ENCODE measurements at places on chromosomes 7 and 10. TPM values are rescaled to one million over a fixed set of nuclear protein-coding genes. Genes with fewer than 3 reads are reported as not detected.

DNA sequence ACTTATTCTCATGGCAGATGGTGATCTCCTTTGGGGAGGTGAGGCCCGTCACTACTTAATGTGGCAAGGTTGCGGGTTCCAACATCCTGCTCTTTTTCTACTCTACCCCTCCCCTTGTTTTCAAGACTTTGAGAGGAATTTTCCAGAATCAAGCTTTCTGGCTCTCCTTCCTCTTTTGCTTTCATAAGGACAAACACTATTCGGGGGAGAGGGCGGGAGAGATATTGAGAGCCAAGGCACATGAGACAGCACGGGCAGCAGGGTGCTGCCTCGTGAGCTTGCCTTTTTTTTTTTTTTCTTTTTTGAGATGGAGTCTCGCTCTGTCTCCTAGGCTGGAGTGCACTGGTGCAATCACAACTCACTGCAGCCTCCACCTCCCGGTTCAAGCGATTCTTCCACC lies 6.9 kb upstream of the PFKFB3 start:
- peaks cover 10% of the 10 kb centered on the region for H3K27me3 ChIP-seq
- DNase-seq: no peak
- H3K4me1 ChIP-seq: peaks cover 21% of the 10 kb centered on the region
- H3K27ac ChIP-seq: no peak overlapping the region
- no peak overlapping the region for H3K4me3 ChIP-seq
- H3K36me3 ChIP-seq: no peaks in the 10 kb centered on the region

- DNase-seq: peak; percentile 58
- H3K27ac ChIP-seq: no peak overlapping the region
- peaks cover 71% of the 10 kb centered on the region for H3K27me3 ChIP-seq
- no peaks in the 10 kb centered on the region for H3K4me1 ChIP-seq
- no peaks in the 10 kb centered on the region for H3K36me3 ChIP-seq
- no peak overlapping the region for H3K4me3 ChIP-seq
These were observed 2.7 kb downstream of the NKX1-2 start for GRCh38 chr10:124446830-124447750.

DNA sequence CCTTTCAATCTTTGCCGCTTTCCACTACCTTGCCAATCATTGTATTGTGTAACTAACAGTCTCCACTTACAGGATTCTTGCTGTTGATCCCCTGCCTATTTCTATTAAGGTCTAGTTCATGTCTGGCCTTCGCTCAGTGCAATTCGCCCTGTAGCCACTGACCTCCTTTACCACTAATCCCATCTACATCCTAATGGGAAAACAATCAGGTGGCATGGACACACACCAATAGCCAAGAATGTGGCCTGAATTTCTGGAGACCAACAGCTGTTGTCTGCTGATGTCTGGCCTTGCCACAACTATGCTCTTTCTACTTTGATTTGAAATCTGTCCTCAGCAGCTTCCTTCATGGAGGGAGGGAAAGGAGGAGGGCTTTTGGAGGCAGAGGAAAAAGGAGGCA lies 546.2 kb downstream of the SORCS3 start:
- no peaks in the 10 kb centered on the region for H3K36me3 ChIP-seq
- H3K27ac ChIP-seq: no peak overlapping the region
- H3K4me1 ChIP-seq: no peaks in the 10 kb centered on the region
- H3K4me3 ChIP-seq: no peak overlapping the region

- no peaks in the 10 kb centered on the region for H3K36me3 ChIP-seq
- DNase-seq: peak; percentile 2
- no peak overlapping the region for H3K4me3 ChIP-seq
These were observed 72.2 kb downstream of the MCU start for GRCh38 chr10:72764151-72764550.

- H3K36me3 ChIP-seq: no peaks in the 10 kb centered on the region
- H3K27ac ChIP-seq: no peak overlapping the region
- DNase-seq: no peak
- peaks cover 17% of the 10 kb centered on the region for H3K27me3 ChIP-seq
- H3K4me1 ChIP-seq: no peaks in the 10 kb centered on the region
These were observed 31.1 kb downstream of the ANTXRL start for GRCh38 chr10:46317889-46318288.

DNA sequence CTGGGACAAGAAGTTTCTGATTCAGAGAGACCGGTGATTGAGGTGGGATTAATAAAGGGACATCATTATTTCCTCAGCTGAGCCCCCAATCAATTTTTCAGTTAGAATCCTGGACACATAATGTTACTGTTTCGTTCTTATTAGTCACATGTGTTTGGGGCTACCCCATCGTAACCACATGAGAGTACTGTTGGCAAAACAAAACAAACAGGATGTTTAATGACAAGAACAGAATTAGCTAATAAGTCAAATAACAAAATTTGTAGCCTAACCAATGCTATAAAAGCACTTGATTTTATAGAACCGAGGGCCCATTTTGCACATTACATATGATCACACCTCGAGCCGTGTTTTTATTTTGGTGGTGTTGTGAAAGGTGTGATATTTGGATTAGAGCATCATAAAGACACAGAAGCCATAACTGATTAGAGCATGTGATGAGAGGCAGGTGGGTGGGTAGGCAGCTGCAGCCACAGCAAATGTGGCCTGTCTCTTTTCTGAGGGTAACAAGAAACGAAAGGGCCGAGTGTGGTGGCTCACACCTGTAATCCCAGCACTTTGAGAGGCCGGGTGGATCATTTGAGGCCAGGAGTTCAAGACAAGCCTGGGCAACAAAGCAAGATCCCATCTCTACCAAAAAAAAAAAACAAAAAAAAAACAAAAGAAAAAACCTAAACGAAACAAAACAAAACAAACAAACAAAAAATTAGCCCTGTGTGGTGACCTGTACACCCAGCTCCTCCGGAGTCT lies 1.8 kb upstream of the VWC2 start:
- H3K27me3 ChIP-seq: peaks cover 15% of the 10 kb centered on the region
- peak; percentile 51 for DNase-seq
- no peak overlapping the region for H3K4me3 ChIP-seq
- H3K4me1 ChIP-seq: no peaks in the 10 kb centered on the region

- H3K4me3 ChIP-seq: no peak overlapping the region
- H3K36me3 ChIP-seq: no peaks in the 10 kb centered on the region
- no peak overlapping the region for H3K27ac ChIP-seq
- H3K4me1 ChIP-seq: peaks cover 7% of the 10 kb centered on the region
- no peak for DNase-seq
These were observed 78.7 kb upstream of the ARID5B start for GRCh38 chr10:61822781-61823230.

DNA sequence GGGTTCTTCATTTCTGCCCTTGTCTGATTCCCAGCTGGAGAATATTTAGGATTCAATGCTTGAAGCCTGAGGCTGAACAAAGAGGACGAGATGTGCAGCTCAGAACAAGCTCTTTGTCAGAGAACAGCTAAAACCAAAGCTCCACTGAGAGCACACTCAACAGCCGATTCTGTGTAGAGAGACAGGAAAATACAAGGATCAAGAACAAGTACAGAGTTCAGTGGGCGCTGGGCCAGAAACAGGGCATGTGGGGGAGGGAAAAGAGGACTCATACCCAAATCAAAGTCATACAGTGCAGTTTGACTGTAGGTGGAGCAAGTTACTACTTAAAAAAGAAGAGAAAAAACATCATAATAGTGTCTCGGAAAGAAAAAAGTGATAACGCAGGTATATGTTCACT lies at the start of gene AGMO:
Gene AGMO (minus strand): TSS at position 181 of the 400 bp plus-strand sequence.
- peak within 1 kb of the TSS; percentile 42 for H3K4me3 ChIP-seq
- no peak for DNase-seq
- peaks cover 26% of the 10 kb centered on the region for H3K4me1 ChIP-seq
- no peaks in the 10 kb centered on the region for H3K36me3 ChIP-seq
- no peak within 1 kb of the TSS for H3K27ac ChIP-seq
- H3K27me3 ChIP-seq: no peaks in the 10 kb centered on the region

DNA sequence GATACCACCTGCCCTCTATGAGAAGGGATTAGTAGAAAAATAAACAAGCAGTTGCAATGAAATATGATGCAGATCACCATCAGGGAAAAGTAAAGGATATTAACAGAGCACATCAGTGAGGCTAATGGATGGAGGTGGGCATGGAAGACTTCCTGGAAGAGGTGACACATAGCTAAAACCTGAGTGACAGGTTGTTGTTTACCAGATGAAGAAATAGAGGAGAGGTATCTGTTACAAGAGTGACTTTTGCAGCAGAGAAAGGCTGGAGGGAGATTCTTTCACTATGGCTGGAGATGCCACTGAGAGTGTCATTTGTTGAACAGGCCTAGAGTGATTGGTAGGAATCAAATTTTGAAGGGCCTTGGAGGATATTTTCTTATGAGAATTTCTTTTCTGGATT lies 646.2 kb downstream of the GATA3 start:
- H3K27ac ChIP-seq: no peak overlapping the region
- H3K4me3 ChIP-seq: no peak overlapping the region
- no peaks in the 10 kb centered on the region for H3K27me3 ChIP-seq
- DNase-seq: no peak
- H3K4me1 ChIP-seq: no peaks in the 10 kb centered on the region

GRCh38 chr10:103868200-103868599 lies 12.8 kb upstream of the SH3PXD2A start:
- DNase-seq: no peak
- H3K27me3 ChIP-seq: no peaks in the 10 kb centered on the region
- H3K4me3 ChIP-seq: no peak overlapping the region
- H3K27ac ChIP-seq: no peak overlapping the region

DNA sequence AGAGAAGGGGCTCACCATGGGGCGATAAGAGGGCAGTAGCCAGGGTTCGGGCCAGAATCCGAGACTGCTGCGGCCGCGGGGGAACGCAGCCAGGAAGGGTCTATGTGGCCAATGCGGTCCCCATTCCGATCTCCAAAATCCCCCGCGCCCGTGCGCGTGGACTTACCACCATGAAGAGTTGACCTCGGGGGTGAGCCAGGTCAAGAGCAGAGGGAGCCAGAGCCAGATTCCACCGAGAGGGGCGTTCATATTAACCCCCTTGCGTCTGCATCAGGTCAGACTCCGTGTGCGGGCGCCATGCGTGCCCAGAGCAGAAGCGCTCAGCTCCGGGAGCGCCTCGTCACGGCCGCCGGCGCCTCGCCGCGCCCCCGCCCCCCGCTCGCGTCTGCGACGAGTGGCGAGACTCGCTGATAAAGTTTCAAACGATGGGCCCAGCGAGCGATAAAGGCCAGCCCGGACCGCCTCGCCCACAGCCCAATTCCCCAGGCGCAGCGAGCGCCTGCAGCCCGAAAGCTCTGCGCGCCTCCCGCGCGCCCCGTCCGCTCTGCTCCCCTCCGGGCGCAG lies at the start of gene WNT2:
Gene WNT2 (minus strand): TSS at position 318 of the 564 bp plus-strand sequence. CDS start 69 bp downstream, at position 249.
- no peak for DNase-seq
- H3K36me3 ChIP-seq: no peaks in the 10 kb centered on the region
- H3K4me1 ChIP-seq: peaks cover 16% of the 10 kb centered on the region

DNA sequence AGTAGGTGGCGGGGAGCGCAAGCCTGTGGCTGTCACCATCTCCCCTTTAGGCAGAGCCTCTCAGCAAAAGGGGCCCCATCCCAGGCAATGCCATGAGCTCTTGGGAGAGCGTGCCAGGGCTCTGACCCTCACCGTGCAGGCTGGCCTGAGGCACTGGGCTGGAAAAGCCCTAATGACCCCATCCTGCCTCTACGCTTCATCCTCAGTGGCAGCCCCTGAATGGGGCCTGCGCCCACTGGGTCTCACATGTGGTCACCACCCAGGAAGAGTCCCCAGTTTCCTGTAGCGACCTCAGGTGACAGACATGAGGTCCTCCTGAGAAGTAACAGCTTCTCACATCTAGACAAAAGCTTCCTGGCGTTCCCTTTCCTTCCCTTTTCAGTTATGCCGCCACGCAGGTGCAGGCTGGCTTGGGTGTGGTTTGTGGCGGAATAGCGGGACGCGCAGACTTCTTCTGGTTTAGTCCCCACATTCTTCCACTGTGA lies 59.2 kb downstream of the CLEC2L start:
- no peak overlapping the region for H3K4me3 ChIP-seq
- peaks cover 67% of the 10 kb centered on the region for H3K36me3 ChIP-seq
- H3K27me3 ChIP-seq: no peaks in the 10 kb centered on the region
- no peak for DNase-seq
- no peaks in the 10 kb centered on the region for H3K4me1 ChIP-seq
- no peak overlapping the region for H3K27ac ChIP-seq

GRCh38 chr10:23718946-23719345 lies 280.1 kb downstream of the OTUD1 start:
- no peak overlapping the region for H3K4me3 ChIP-seq
- no peaks in the 10 kb centered on the region for H3K27me3 ChIP-seq
- no peak for DNase-seq

- no peak overlapping the region for H3K4me3 ChIP-seq
- H3K4me1 ChIP-seq: no peaks in the 10 kb centered on the region
- H3K27me3 ChIP-seq: no peaks in the 10 kb centered on the region
- no peaks in the 10 kb centered on the region for H3K36me3 ChIP-seq
- H3K27ac ChIP-seq: no peak overlapping the region
- no peak for DNase-seq
These were observed 58.1 kb downstream of the TET1 start for GRCh38 chr10:68618234-68618633.

GRCh38 chr10:113131613-113132261 lies 181.7 kb downstream of the TCF7L2 start:
- peak overlapping the region; percentile 27 for H3K27ac ChIP-seq
- no peaks in the 10 kb centered on the region for H3K27me3 ChIP-seq
- peak; percentile 87 for DNase-seq
- no peaks in the 10 kb centered on the region for H3K36me3 ChIP-seq
- H3K4me1 ChIP-seq: peaks cover 24% of the 10 kb centered on the region

Gene WAPL
- total RNA-seq: 46.0 TPM

Gene ELOVL3
- total RNA-seq: 2.7 TPM

Gene C10orf105
- not detected for total RNA-seq

Gene TRAPPC14
- 7.1 TPM for total RNA-seq

Gene MUC12
- 0.59 TPM for total RNA-seq

Gene SFTPA1
- total RNA-seq: not detected

Gene CHST12
- 4.0 TPM for total RNA-seq

Gene TUBB8
- total RNA-seq: not detected

All from osteoblast (primary cell).